Articular chondrocyte of knee joint (primary cell): ENCODE measurements at places on chromosomes 1 and 21. TPM values are rescaled to one million over a fixed set of nuclear protein-coding genes. Genes with fewer than 3 reads are reported as not detected.

NBPF1 gene
- 43.0 and 59.5 TPM in 2 replicates for total RNA-seq

HSPB7 gene
- total RNA-seq = 13.2 and 19.6 TPM in 2 replicates

NGF gene
- 7.2 and 12.6 TPM in 2 replicates for total RNA-seq

KLF17 gene
- total RNA-seq = 1.2 and 1.4 TPM in 2 replicates

ALPL gene
- 8.1 and 15.7 TPM in 2 replicates for total RNA-seq

SLC1A7 gene
- total RNA-seq = under 0.01 and 0.11 TPM in 2 replicates
